SK-N-DZ (cell line): ENCODE measurements at places on chromosomes 12 and 14.
A peak's percentile ranks its signal among the peaks of the same experiment; 100 is the strongest.

DNA sequence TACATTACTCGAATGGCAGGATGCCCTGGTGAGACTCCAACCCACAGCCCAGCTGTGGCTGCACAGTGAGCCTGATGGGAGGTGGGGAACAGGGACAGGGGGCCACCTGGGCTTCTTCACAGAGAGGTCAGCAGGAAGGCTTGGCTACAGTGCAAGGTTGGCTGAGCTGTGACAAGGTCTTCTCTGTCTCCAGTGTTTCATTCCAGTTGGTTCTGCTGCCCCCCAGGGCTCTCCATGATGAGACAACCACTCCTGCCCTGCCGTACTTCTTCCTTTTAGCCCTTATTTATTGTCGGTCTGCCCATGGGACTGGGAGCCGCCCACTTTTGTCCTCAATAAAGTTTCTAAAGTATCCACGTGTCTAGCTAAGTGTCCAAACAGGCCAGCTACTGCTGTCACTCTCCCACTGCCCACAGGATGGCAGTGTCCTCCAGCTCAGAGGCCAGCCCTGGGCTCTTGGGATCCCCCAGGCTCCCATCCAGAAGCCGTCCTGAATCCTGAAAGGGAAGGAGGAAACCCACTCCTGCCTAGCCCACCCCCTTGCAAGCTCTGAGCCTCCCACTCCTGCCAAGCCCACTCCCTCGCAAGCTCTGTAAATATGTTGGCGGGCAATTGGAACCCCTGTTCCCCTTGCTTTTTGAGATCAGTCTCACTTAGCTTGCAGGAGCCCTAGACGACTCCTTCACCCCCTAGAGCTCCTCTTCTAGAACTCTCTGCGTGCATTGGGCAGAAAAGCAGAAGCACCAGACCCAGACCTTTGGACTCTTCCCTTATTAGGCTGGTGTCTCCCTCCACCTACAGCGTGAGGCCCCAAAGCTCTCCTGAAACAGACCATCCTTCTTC, 5.4 kb downstream of the C1QL4 start:
- no peak for DNase-seq

- DNase-seq: peak; percentile 68
Observed at GRCh38 chr14:95095996-95096395, 61.3 kb downstream of the DICER1 start.

GRCh38 chr12:65894088-65894487, 69.8 kb downstream of the HMGA2 start:
- no peak for DNase-seq

DNA sequence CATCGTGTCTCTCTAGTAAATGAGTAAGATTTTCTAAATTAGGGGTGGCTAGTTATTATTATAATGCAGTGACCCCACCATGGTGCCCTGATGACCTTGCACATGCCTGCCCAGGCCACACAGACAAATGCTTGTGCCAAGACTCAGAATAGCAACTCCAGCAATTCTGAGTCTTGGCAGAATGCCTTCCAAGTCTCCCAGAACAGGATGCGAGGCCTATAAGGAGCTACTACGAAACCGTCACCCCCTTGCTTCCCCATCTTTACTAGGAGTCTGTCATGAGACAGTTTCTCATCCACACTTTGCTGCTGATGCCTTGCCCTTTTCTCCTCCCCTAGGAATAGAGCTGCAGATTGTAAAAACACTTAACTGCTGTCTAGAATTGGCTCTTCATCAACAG, 559.9 kb downstream of the TRHDE start:
- no peak for DNase-seq
